Lung (tissue), 17 donors: ENCODE measurements at places on chromosomes 1 and 21.
A peak's percentile ranks its signal among the peaks of the same experiment; 100 is the strongest.

- no peak for DNase-seq
Observed at GRCh38 chr1:194045416-194045815, 859.0 kb upstream of the B3GALT2 start.

DNA sequence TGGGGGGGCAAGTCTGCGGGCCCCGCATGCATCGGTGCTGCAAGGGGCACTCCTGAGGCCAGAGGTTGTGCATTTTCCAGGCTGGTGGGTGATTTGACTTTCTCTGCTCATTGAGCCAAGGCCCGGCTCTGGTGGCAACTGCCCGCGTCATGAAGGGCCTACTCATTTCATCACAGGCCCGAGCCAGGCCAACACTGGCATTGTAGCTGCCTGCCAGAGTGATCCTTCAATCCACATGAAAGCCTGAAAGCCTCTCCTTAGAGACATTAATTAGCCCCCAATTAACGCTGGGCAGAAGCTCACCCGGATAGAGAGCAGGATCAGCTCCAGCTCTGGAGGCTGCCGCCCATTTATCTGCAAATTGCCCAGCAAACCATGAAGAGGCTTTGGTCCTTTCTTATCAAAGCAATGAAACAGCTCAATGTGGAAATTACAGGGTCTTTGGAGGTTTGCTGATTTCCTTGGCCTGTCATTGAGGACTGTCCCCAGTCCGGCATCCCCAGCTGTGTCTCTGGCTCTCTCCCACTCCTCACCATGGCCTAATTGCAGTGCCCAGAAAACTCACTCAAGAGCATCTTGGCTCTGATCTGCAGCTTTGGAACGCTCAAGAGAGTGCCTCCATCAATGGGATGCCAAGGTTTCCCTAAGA is 50.4 kb upstream of the STUM start:
- DNase-seq = no peak

GRCh38 chr1:25080294-25081209 is 150.5 kb upstream of the RUNX3 start:
- DNase-seq = no peak

GRCh38 chr1:41882068-41882477 is 36.6 kb downstream of the HIVEP3 start:
- peak; percentile 75 for DNase-seq

DNA sequence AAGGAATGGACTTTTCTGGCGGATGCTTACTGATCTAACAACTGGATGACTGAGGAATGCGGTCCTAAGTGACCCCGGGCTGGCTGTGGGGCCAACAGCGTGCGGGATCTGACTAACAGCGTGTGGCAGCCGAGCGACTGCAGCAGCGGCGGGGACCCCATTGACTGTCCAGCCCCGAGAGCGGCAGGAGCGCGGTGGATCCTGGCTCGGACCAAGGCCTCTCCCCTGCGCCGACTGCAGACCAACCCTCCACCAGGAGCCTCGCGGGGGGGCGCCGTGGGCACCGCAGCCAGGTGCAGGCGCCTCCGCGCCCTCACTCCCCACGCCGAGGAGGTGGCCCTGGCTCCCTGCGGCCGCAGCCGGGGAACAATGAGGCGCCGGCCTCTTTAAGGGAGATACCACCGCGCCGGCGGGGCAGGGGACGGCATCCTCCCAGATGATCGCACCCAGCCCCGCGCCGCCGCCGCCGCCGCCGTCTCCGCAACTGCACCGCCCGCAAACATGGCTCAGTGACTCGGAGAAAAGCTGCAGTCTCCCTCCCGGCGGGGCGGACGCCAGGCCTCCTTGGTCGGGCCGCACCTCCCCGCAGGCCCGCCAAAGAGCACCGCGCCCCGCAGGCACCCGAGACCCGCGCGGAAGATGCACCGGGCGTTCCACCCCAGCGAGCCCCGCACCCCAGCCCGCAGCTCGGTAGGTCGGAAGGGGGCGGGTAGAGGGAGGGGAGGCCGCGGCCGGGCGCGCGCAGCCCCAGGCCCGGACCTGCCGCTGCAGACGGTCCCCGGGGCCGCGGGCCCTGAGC is 694 bp upstream of the PDIK1L start:
- DNase-seq = peak; percentile 82

GRCh38 chr1:72397786-72398185 is 115.4 kb upstream of the NEGR1 start:
- peak; percentile 3 for DNase-seq

DNA sequence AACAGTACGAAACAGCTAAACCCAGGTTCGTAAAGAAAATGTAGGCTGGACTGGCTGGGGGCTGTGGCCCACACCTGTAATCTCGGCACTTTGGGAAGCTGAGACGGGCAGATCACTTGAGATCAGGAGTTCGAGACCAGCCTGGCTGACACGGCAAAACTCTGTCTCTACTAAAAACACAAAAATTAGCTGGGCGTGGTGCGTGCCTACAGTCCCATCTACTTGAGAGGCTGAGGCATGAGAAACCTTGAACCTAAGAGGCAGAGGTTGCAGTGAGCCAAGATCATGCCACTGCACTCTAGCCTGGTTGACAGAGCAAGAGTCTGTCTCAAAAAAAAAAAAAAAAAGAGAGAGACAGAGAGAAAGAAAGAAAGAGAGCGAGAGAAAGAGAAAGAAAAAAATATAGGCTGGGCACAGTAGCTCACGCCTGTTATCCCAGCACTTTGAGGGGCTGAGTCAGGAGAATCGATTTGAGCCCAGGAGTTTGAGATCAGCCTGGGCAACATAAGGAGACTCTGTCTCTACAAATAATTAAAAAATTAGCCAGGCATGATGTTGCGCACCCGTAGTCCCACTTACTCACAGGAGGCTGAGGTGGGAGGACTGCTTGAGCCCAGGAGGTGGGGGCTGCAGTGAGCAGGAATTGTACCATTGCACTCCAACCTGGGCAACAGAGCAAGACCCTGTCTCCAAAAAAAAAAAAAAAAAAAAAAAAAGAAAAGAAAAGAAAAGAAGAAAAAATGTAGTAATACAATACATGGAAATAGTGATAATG is 35.7 kb downstream of the CAPZB start:
- no peak for DNase-seq

DNA sequence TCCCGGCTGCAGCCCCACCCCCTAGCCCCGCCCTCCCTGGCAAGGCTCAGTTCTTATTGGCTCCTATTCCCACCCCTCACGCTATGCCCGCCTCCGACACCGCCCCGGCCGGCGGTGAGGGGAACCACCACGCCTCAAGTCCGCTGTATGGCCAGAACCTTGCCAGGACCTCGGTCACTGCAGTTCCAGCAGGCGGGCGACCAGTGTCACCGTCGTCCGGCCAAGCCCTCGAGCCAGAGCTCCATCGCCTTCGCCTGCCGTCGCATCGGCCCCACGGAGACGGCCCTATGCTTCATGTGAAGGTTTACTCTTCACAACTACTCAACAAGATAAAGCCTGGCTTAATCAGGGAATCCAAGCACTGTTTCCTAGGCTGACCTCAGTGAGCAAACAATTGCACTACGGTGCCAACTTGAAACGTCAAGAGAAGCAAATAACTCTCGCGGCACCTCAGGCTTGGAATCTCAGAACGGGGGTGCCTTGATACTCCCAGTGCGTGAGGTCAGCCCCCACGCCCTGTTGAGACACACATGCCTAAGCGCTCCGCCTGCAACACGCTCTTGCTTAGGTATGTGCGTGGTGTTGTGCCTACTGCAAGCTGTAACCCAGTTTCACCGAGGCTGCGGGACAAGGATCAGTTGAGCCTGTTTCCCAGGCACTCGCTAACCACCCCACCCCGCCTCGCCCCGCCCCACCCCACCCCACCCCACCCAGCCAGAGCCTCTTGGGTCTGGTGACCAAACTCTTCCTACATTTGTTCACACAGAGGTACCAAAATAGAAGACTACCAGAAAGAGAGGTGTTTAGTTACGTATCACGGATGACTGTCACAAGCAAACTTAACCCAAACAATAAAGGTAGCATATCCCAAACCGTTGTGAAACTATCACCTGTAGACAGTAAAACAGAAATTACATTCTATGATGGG is 498 bp upstream of the DENND2C start:
- peak; percentile 93 for DNase-seq

DNA sequence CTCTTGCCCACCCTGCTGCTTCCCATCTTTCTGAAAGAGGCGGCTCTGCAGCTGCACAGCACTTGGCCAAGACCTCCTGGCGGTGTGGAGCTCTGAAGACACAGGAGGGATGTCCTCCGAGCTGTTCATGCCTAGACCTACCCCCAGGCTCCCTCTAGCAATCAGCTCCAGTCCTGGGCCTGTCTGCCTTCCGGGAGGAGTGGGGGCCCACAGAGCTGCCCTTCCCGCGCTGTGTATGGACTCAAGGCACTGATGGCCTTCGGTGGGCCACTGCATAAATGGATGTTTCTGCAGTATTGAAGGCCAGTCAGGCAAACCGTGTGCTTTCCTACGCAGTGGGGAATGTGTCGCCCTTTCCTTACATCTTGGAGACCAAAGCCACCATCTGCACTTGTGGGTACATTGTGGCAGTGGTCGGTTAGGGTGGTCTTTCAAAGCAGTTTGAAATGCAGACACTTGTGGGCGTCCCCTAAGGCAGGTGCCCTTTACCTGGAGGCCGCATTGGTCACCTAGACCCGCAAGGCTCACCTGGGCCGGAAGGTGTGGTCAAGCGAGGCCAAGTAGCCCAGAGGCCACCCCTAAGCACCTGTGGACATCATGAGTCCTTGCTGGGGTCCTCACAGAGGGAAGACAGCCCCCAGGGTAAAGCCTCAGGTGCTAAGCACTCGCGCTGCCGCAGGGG is 912 bp upstream of the PKNOX1 start:
- no peak for DNase-seq

DNA sequence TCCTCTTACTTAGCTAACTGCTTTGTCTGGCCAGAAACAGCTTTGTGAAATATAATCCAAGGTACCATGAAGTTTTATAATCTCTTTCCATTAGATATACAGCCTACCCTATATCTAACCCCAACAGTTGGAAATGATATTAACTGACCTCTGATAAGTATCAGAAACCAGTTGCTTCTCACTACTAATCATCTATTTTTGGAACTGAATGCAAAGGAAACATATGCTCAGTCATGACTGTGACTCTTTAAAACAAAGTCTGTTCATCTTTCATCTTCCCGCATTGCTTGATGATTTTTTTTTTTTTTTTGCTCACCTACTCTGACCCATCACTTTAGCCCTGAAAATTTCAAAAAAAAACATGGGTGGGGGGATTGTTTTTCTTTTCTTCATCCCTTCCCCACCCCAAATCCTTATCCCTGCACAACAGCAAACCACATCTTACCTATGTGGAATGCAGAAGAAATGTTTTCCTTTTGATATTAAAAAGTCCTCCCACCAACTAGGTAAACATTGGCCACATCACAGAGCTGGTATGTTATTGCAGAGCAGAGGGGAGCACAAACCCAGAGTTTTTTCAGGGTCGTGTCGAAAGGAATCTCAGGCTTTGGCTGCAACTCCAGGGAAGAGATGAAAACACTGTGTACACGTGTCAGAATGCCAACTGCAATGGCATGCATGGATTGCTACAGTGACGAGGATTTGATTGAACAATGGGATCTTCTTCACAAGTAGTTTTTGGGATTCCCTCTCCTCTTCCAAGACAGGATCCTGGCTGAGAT is 137.3 kb downstream of the SLC30A10 start:
- DNase-seq = no peak

DNA sequence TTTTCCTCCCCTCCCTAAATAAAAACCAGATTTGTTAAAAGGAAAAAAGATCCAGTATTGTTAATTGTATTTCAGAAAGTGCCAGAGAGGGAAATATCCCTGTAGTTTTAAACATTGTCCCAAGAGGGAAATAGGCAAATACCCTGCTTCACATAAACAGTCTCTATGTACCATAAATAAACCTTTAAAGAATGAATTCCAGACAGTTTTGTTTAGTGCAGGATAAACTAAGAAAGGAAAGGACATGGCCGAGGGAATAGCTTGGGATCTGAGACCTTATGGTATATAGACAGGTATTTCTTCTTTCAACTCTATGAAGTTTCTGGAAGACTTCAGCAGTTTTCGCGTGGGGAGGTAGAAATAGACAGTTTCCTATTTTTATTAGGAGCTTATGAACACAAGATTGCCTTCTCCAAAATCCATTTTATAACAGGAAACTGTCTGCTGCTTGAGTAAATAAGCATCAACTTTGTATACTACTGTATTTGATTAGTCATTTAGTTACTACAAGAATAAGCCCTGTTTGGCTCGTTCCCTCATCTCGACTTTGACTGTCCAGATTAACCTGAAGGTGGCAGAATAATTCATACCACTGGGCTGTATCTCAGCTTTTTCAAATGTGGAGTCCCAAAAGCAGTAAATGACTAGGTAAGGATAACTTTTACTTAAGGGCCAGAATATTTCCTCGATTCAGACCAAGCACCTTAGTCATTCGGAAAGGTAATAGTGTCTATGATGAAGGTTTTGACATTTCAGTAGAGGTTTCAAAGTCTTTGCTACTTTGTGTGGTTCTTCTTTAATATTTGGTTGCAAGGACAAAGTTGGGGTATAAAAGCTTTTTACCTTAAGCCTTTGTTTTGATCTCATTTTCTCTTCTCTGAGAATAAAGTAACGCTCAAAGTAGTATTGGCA is 177.5 kb downstream of the VPS13D start:
- DNase-seq = peak; percentile 57

GRCh38 chr1:51908499-51908898 is 30.0 kb upstream of the NRDC start:
- no peak for DNase-seq

GRCh38 chr1:18149027-18149641 is 41.5 kb downstream of the IGSF21 start:
- DNase-seq = no peak
